ENCODE measurements at places on chromosomes 12 and 14. TPM values are rescaled to one million over a fixed set of nuclear protein-coding genes. Genes with fewer than 3 reads are reported as not detected.

KRT74 gene
- total RNA-seq, result not detected

DNA sequence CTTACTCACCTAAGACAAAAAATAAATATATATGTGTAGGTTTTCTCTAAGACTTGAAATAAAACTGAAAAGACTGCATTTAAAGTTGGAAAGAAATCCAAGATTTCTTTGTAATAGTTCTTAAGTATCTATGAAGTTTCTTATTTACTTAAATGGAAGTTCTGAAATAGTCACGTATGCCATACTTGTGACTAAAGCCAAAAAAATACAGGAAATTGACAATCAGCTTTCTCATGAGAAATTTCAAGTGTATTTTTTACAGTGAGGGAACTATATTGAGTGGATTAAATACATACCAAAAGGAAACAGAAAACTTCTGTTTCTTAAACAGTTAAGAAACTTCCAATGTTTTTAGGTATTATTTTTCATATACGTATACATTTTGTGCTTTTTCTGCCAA, 188.1 kb downstream of the DPY19L2 start:
- no peak overlapping the region for H3K27ac ChIP-seq
- H3K27me3 ChIP-seq, result no peaks in the 10 kb centered on the region
- no peak overlapping the region for H3K4me3 ChIP-seq
- no peaks in the 10 kb centered on the region for H3K4me1 ChIP-seq
- DNase-seq, result no peak
- no peaks in the 10 kb centered on the region for H3K36me3 ChIP-seq

DNA sequence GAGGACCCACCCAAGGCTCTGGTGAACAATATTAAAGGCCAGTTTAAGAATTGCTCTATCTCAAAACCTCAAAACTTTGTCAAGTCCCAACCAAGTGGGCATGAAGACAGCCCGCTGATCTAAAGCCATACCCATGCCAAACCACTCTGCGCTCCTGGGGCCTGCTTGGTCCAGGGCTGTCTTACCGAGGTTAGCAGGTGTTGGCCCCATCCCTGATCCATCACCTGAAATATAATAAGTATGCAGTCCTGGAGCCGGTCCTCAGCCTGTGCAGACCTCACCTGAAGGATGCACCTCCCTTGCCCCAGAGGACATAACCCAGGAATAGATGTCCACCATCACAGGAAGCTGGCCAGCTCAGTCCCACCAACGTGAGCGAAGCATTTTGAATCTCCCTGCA, 198.3 kb upstream of the FKBP4 start:
- no peaks in the 10 kb centered on the region for H3K36me3 ChIP-seq
- no peak overlapping the region for H3K4me3 ChIP-seq
- DNase-seq, result no peak
- H3K27ac ChIP-seq, result no peak overlapping the region

SERPINA9 gene
- not detected for total RNA-seq
